Aorta (tissue), 5 donors: ENCODE measurements at places on chromosomes 5 and 9. TPM values are rescaled to one million over a fixed set of nuclear protein-coding genes. Genes with fewer than 3 reads are reported as not detected.

GRCh38 chr9:34372467-34373011 is 4.2 kb downstream of the MYORG start:
- H3K36me3 ChIP-seq = peaks cover 2% of the 10 kb centered on the region
- H3K4me3 ChIP-seq = no peak overlapping the region
- H3K4me1 ChIP-seq = no peaks in the 10 kb centered on the region
- no peaks in the 10 kb centered on the region for H3K27me3 ChIP-seq
- no peak for DNase-seq

DNA sequence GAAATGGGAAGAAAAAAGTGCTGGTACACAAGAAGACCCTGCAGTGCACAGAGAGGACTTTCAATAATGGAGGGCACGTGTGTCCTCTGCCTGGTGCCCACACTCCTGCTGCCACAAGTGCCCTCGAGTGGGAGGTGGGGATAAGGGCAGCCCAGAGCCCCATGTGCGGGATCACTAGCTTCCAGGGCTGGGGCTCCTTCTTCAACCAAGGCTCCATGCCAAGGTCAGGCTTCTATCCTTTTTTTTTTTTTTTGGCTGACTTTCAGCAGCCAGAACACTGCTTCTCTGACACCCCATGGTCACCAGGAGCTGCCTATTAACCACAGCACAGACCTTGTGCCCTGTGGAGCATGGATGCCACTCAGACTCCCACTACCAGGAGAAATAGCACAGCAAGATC is 7.5 kb downstream of the ACSL6 start:
- H3K4me3 ChIP-seq = no peak overlapping the region
- no peaks in the 10 kb centered on the region for H3K4me1 ChIP-seq
- DNase-seq = peak; percentile 14
- no peak overlapping the region for H3K27ac ChIP-seq
- H3K36me3 ChIP-seq = no peaks in the 10 kb centered on the region

DNA sequence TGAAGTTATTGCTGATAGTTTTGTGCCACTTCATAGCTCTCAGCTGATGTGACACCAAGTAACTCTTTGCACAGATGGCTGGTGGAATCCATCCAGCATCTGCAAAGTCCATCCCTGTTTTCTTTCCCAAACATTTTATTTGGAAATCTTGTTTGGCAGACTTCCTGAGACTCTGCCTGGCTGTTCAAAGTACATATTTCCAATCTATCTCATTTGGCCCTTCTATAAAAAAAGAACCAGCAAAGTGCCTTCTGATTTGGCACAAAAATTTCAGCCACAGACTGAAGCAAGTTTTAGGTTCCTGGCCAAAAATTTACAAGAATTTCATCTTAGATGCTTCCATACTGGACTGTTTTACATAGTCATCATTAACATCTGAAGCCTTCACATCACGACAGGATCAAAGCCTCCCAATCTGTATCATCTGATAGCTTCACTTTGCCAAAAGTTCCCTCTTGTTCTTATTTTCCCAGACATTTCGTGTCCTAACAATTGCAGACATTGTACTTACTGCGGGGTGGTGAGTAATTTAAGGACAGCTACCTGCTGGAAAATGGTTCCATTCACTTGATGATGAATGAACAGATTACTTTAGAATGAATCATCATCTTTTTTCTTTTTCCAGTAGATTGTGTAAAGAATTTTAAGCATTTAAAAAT is 377.3 kb downstream of the KIAA0825 start:
- no peak overlapping the region for H3K4me3 ChIP-seq
- no peaks in the 10 kb centered on the region for H3K36me3 ChIP-seq
- H3K27ac ChIP-seq = no peak overlapping the region
- H3K4me1 ChIP-seq = no peaks in the 10 kb centered on the region
- no peaks in the 10 kb centered on the region for H3K27me3 ChIP-seq
- no peak for DNase-seq

GRCh38 chr5:177133853-177134696 is 502 bp downstream of the NSD1 start:
- peak overlapping the region; percentile 29 for H3K27ac ChIP-seq
- no peaks in the 10 kb centered on the region for H3K27me3 ChIP-seq
- H3K4me3 ChIP-seq = peak overlapping the region; percentile 97
- no peaks in the 10 kb centered on the region for H3K36me3 ChIP-seq
- DNase-seq = peak; percentile 85

Gene CDH9
- not detected for total RNA-seq

GRCh38 chr5:175655411-175655810 is 2.5 kb upstream of the HRH2 start:
- H3K27me3 ChIP-seq = no peaks in the 10 kb centered on the region
- H3K36me3 ChIP-seq = no peaks in the 10 kb centered on the region

Gene RPL37
- 916 TPM for total RNA-seq

- H3K4me3 ChIP-seq = no peak overlapping the region
- H3K27me3 ChIP-seq = no peaks in the 10 kb centered on the region
- no peak for DNase-seq
- no peaks in the 10 kb centered on the region for H3K4me1 ChIP-seq
- H3K36me3 ChIP-seq = no peaks in the 10 kb centered on the region
Observed at GRCh38 chr9:123787416-123787815, 142.5 kb downstream of the DENND1A start.

Gene DROSHA
- total RNA-seq = 68.2 TPM

GRCh38 chr5:135916638-135917263 is 21.1 kb upstream of the IL9 start:
- no peaks in the 10 kb centered on the region for H3K4me1 ChIP-seq
- H3K27ac ChIP-seq = no peak overlapping the region
- H3K4me3 ChIP-seq = no peak overlapping the region
- no peak for DNase-seq
- H3K36me3 ChIP-seq = no peaks in the 10 kb centered on the region
- no peaks in the 10 kb centered on the region for H3K27me3 ChIP-seq

- H3K4me1 ChIP-seq = peaks cover 1% of the 10 kb centered on the region
- no peak for DNase-seq
- no peak overlapping the region for H3K4me3 ChIP-seq
- H3K27ac ChIP-seq = no peak overlapping the region
Observed at GRCh38 chr5:41978676-41979075, 53.6 kb downstream of the FBXO4 start.

DNA sequence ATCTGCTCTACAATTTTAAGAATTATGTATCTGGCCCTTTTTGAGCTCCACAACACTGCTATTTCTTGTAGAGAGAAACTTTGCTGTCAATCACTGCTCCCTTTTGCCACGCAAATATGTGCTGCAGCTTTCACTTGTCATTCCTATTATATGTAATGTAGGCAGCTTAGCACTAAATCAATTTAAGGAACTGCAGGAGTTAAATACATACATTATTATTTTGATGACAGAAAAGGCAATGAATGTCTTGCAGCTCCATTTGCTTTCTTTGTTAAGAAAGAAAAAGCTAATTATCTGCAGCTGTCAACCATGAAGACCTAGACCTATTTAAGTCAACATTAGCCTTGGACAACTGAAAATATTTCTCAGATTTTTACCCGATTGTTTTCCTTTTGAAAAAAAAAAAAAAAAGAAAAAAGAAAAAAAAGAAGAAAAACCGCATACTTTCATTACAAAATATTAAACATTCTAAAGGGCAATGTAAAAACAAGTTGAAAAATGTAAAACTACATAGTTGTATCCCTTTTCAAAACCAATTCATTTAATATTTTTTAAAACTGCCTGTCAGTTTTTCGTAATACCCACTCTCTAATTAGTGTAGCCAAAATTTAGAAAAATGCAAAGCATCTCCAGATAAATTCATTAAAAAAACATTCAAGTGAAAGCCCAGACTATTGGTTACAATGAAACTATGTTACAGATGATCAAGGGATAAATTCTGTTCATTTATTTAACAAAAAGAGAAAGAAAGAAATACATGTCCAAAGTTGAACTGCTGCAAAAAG is 57.2 kb downstream of the RFX3 start:
- no peak overlapping the region for H3K27ac ChIP-seq
- H3K4me3 ChIP-seq = no peak overlapping the region
- DNase-seq = no peak

Gene FST
- total RNA-seq = 6.1 TPM

- H3K36me3 ChIP-seq = peaks cover 14% of the 10 kb centered on the region
- no peak overlapping the region for H3K4me3 ChIP-seq
- DNase-seq = no peak
- H3K27me3 ChIP-seq = no peaks in the 10 kb centered on the region
- no peak overlapping the region for H3K27ac ChIP-seq
Observed at GRCh38 chr9:116697362-116697761, 10.3 kb downstream of the TRIM32 start.

Gene CCDC107
- total RNA-seq = 53.7 TPM

- H3K4me1 ChIP-seq = peaks cover 3% of the 10 kb centered on the region
- H3K27me3 ChIP-seq = no peaks in the 10 kb centered on the region
- no peak overlapping the region for H3K27ac ChIP-seq
- no peaks in the 10 kb centered on the region for H3K36me3 ChIP-seq
- H3K4me3 ChIP-seq = no peak overlapping the region
Observed at GRCh38 chr5:96017951-96018350, 56.3 kb upstream of the ELL2 start.

- no peak for DNase-seq
- no peaks in the 10 kb centered on the region for H3K27me3 ChIP-seq
- H3K27ac ChIP-seq = no peak overlapping the region
- peaks cover 3% of the 10 kb centered on the region for H3K36me3 ChIP-seq
- no peaks in the 10 kb centered on the region for H3K4me1 ChIP-seq
Observed at GRCh38 chr9:79719021-79719420, 147.3 kb downstream of the TLE4 start.

- H3K27ac ChIP-seq = no peak overlapping the region
- no peaks in the 10 kb centered on the region for H3K27me3 ChIP-seq
- no peak overlapping the region for H3K4me3 ChIP-seq
- DNase-seq = no peak
- no peaks in the 10 kb centered on the region for H3K4me1 ChIP-seq
Observed at GRCh38 chr5:38249301-38249700, 9.1 kb upstream of the EGFLAM start.
